ENCODE measurements at places on chromosomes 1 and 21.

GRCh38 chr1:151661751-151662150 is 49.9 kb downstream of the SNX27 start:
- DNase-seq: no peak

GRCh38 chr1:216815260-216816131 is 92.3 kb upstream of the ESRRG start:
- no peak for DNase-seq

- DNase-seq: no peak
These were observed 115.8 kb downstream of the VPS13D start for GRCh38 chr1:12345350-12346217.

DNA sequence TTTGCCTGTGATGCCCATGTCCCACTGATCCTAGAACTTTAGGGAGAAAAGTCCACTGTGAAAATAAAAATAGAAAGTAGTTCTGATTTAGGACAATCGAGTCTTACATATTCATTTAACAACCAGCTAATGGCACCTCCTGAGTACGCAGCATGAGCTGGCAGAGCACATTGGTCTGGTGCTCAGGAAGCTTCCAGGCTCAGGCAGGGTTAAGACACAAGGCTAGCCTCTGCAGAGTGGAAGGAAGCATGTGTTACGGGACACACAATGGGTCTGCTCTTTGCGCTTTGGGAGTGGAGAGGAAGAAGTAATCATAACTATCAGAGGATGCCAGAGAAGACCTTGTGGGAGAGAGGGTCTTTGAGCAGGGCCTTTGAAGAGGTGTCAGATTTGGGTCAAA is 4.2 kb upstream of the KLHDC8A start:
- DNase-seq: no peak

GRCh38 chr1:59901770-59902388 is 24.7 kb downstream of the CYP2J2 start:
- no peak for DNase-seq

DNA sequence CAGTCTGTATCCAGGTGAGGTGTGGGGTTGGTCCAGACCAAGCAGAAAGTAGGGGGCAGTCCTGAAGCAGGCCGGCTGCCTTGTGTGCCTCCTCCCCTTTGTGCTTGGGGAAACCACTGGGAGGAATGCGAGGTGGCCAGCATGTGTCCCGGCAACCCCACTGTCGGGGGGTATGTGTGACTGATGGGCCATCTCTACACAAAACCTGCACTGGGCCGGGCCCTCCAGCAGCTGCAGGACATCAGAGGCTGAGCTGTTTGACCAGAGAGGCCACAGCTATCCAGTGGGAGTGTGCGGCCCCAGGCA is 33.3 kb downstream of the TMEM51 start:
- no peak for DNase-seq

GRCh38 chr1:225613006-225613405 is 39.9 kb downstream of the ENAH start:
- DNase-seq: no peak

- no peak for DNase-seq
These were observed 63.1 kb downstream of the ACOT7 start for GRCh38 chr1:6330410-6330911.

DNA sequence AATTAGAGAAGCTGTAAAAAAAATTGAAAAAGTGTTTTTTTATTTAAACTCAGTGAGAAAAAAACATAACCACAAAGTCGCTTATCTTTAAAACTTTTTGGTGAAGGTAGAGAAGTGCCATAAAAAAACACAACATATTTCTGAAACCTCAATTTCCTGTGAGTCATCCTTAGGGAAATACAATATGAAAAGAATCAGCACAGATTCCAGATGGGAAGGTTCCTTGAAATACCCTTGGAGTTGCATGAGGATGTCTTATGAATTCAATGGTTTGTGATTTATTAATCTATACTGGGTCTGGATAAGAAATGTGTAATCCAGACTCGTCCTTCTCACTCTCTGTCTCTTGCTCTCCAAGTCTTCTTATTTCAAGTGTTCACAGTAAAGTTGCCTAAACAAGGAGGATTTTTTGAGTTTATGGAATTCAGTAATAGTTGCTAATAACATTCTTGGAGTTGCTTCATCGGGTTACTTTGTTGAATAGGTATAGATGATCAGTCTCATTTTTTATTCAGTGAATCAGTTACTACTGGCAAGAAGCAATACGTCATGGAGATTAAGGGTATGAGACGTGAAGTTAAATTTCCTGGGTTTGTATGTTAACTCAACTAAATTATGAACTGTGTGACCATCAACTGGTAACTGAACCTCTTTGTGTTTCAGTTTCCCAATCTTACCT is 191.4 kb downstream of the KCNK2 start:
- DNase-seq: no peak

DNA sequence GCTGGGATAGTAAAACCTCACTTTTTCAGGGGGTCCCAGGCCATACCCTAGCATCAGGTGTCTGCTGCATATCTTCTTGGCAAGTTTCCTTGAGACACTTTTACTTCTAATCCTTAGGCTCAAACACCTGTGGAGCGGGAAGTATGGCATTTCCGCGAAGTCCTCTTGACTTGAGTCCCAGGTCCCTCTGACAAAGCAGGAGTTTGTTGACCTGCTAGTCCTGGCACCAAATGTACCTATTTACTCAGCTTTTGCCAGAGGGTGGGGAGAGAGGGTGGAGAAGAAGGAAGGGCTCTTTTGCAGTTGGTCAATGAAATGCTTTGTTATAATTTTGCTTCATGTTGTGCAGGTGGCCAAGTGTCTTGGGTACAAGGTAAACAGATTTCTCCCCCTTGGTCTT is 59.7 kb downstream of the CLIC6 start:
- no peak for DNase-seq

GRCh38 chr1:91997607-91998195 is 32.1 kb upstream of the EPHX4 start:
- peak; percentile 23 for DNase-seq

DNA sequence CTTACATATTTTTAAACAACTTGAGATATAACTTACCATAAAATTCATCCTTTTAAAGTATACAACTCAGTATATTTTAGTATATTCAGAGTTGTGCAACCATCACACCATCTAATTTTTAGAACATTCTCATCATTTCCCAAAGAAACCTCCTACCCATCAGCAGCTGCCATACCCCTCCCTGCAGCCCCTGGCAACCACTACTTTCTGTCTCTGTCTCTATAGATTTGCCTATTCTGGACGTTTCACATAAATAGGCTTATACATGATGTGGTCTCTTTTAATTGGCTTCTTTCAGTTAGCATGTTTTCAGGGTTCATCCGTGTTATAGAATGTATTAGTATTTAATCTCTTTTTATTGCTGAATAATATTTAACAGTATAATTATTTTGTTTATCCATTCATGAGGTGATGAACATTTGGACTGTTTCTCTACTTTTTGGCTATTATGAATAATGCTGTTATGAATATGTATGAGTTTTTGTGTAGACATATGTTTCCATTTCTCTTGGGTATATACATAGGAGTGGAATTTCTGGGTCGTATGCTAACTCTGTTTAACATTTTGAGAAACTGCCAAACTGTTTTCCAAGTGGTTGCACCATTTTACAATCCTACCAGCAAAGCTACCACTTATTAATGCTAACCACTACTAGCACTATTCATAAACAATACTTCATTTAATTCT is 29.5 kb downstream of the WDR26 start:
- DNase-seq: no peak

DNA sequence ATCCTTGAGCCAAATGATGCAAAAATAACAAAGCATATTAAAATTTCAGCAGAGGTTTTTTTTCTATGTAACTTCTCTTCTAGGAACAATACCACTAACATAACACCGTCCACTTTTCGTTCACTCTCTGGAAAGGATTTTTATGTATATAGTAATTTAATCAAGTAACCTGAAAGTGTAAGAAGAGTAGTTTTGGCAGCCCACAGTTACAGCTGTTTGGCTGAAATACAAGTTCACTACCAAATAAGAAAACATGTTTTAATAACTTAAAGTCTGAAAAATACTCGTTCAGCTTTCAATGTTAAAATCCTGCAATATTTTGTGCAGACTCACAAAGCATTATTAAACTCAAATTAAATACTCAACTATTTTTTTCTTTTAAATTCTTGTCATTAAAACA is 896.8 kb upstream of the ADGRL4 start:
- DNase-seq: no peak

GRCh38 chr1:160837558-160838205 is 25.0 kb downstream of the CD244 start:
- DNase-seq: peak; percentile 75

- no peak for DNase-seq
These were observed 6.8 kb downstream of the GJC2 start for GRCh38 chr1:228156515-228156881.

DNA sequence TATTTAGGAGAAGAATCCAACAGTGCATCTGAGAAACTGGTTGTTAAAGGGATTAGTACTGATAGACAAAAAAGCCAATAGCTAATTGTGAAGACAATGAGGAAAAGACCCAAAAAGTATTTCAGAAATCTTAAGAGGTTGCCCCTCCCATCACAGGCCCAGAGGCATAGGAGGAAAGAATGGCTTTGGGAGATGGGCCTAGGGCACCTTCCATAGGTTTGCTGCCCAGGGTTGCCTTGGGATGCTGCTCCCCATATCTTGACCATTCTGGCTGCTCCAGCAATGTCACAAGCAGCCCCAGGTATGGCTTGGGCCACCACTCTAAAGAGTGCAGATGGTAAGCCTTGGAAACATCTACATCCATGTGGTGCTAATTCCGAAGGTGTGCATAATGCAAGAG is 68.7 kb upstream of the CD5L start:
- no peak for DNase-seq

DNA sequence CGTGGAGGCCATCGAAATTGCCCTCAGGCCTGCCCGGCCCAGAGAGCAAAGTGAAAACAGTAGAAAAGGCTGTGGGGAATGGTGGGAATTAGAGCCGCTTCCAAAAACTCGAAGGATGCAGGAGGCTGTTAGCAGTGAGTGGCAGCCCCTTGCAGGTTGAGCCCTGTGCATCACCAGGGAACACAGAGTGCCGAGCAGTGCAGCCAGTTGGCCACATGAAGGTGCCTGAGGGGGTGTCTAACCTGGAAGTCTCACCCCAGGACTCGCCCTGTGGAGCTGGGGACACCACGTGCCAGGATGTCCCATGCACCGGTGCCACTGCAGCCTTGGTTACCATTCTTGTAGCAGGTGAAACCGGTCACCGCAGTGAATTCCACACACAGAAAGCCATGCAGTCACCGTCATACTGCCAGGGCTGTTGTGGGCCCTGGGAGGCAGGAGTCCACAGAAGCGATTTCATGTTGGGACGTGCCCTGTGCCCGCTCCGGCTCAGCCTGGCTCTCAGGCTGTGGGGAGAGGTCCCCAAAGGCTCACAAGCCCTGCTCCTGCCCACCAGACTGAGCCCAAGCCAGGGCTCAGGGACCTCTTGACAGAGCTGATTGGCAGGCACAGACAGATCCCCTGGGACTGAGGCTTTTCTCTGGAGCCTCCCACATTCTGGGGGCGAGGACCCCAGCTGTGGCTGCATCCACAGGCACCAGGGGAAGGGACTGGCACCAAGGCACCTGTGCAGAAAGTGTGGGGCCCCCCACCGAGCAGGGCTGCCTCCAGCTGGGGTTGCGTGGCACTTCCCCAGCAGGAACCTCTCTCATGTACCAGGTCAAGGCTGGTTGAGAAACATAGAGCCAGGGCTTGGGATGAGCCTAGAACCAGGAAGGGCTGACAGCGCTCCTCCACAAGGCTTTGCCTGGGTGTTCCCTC is 16.7 kb upstream of the ACTRT2 start:
- no peak for DNase-seq

- DNase-seq: no peak
These were observed 79.7 kb upstream of the RAB4A start for GRCh38 chr1:229191066-229191674.

DNA sequence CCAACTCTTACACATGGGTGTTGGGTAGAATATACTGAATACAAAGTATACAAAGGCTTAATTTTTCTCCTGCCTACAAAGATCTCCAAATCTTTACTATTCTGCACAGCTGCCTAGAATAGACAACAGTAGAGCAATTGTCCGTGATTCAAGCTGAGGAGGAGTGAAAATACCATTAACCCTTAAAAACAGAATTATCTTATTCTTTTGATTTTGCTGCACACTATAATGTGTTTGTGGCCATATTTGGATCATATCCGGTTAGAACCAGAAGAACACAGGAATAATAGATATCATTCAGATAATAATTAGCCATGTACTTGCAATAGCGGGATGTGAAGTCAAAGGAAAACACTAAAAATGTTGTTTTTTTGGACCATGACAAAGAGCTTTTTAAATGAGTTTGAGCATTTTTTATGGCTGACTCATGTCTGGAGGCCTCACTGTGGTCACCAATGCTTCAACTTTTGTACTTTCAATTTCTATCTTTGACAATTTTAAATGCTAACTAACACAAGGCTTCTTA is 197.6 kb upstream of the FOXD3 start:
- no peak for DNase-seq

- DNase-seq: no peak
These were observed 610.8 kb downstream of the SMYD3 start for GRCh38 chr1:245896258-245896657.

GRCh38 chr1:111030590-111030989 is 66.9 kb upstream of the LRIF1 start:
- DNase-seq: peak; percentile 59

DNA sequence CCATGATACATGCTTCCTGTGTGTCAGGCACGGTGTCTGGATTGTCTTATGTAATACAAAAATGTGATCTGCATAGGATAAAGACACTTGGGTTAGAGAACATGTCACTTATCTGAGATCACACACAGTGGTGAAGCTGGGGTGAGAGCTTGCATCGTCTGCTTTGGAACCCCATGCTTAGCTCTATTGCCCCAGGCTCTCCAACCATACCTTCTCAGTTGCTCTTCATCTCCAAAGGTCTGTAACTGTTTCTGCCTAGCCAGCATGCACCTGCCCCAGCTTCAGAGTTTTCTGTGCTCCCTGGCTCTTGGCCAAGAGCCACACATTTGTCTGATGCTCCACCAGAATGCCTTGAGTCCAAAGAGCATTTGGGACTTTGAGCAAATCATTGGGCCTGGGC is 93.9 kb upstream of the COG2 start:
- DNase-seq: no peak

GRCh38 chr1:154589780-154590179 is 18.2 kb downstream of the ADAR start:
- no peak for DNase-seq

- no peak for DNase-seq
These were observed 88.9 kb upstream of the HAO2 start for GRCh38 chr1:119279456-119280381.

DNA sequence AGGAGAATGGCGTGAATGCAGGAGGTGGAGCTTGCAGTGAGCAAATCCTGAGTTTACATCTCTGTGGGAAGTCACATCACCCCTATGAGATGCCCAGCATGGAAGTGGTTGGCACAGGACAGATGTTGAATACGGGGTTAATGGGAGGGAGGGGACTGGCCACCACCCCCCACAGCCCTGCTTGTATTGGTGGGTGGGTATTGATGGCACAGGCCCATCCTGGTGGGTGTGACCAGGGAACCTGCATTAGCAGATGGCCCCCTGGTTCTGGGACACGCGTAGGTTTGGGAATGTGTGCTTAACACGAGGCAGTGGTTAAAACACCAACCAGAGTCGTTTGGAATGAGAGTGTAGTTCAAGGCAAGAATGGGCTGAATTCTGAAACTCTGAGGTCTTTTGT is 117.9 kb downstream of the PRDM2 start:
- no peak for DNase-seq

- DNase-seq: peak; percentile 26
These were observed 40.1 kb upstream of the LRRC8D start for GRCh38 chr1:89780721-89781120.

- no peak for DNase-seq
These were observed 117.1 kb downstream of the OSBPL9 start for GRCh38 chr1:51733793-51734522.
